ENCODE measurements at places on chromosomes 2 and 18.

DNA sequence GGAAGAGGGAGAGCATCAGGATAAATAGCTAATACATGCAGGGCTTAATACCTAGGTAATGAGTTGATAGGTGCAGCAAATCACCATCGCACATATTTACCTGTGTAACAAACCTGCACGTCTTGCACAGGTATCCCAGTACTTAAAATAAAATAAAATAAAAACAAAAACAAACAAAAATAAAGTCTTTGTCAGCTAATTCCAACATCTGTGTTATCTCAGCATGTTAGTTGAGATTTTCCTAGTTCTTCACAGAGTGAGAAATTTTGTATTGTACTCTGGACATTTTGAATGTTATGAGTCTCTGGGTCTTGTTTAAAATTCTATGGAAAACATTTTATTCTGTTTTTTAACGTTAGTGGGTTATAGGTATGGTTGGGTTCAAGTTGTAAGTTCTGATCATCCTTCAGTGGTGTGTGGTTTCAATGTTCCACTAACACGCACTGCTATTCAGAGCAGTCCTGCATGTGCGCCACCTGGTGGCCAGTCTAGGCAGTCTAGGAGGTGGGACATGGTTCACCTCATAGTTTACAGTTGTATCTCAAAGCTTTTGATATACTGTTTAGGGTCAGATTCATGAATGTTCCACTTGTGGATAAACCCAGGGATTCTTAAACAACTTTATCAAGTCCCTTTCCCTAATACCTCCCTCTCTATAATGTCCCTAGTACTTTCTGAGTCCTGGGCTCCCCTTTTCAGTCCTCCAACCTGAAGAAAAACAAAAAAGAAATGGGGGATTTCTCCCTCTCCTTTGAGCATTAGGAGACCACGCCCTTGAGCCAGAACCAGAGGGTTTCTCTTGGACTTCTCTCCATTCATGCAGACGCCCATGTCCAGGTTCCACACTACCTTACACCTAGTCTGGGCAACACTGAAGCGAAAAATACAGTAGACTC is 213.4 kb upstream of the GATA6 start:
- DNase-seq: peak; percentile 81

GRCh38 chr2:227939271-227940027 is 68.0 kb downstream of the DAW1 start:
- peak; percentile 9 for DNase-seq

DNA sequence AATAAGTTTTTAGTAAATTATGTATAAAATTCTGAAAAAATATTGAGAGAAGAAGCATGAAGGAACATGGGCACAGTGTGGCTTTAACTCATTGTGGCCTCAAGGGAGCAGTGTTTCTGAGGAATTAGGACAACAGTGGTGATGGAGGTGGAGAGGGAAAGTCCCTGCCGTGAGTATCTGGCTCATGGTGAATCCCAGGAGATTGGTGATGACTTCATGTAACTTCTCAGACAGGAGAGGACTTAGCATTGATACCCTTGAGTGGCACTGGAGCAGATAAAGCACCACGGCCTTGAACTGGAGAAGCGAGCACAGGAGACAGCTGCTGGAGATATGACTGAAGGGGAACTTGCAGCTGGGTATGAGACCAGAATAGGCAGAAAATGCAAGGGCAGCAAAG is 35.0 kb upstream of the LRP1B start:
- no peak for DNase-seq

DNA sequence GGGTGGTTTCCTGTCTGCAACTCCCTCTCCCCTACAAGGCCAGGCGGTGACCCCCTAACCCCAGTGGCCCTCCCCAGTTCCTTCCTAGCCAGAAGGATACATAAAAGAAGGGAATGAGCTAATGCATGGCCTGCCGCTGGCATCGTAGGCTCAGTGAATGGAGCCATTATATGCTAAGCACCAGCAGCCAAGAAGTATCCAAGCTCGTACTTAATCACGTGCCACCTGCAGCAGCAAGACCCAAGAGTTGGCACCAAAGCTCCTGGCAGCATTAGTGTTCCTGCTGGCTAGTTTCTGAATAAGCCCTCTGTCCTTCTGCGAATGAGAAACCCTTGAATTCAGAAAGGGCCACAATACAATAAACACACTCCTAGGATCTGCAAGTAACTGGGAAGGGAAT is 4.3 kb downstream of the DBI start:
- no peak for DNase-seq

DNA sequence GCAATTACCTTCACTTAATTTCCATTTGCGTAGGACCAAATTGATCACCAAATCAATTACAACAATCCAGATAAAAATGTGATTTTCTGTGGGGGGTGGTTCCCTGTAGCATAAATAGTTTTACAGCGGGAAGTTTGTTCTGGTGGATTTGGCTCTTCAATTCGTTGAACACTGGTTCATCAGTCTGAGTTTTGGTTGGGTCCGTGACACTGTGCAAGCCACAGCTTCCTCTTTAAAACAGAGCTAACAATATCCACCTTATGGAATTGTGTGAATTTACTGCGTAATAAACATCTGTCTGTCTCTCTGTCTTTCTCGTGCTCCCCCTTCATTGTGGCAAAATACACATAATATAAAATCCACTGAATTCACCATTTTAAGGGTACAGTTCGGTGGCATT is 310.8 kb downstream of the TGIF1 start:
- DNase-seq: no peak

DNA sequence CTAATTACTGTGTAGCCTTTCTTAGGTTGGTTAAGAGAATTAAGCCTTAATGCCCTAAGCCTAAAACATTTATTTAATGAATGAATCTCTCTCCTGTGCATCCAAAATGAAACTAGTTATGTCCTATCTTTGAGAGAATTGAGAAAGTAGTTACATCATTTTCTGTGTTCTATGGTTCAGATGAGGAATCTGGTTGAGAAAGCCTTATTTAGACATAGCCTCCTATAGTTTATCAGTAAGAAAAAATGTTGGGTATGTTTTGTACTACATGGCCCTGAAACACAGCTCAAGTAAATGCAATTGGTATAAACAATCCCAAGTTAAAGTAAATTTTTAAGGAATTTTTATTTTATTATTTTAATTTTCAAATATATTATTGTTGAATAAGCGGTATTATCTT is 25.9 kb upstream of the RAMP1 start:
- DNase-seq: no peak

GRCh38 chr18:63062246-63062645 is 257.3 kb downstream of the BCL2 start:
- no peak for DNase-seq

DNA sequence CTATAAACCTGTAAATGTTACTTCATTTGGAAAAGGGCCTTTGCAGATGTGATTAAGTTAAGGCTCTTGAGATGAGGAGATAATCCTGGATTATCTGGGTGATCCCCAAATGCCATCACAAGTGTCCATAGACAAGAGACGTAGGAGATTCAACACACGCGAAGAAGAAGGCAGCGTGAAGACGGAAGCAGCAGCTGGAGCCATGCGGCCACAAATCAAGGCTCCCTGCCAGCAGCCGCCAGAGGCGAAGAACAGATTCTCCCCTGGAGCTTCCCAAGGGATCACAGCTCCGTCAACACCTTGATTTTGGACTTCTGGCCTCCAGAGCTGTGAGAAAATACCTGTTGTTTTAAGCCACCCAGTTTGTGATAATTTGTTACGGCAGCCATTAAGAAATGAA is 11.0 kb upstream of the VAPA start:
- no peak for DNase-seq

DNA sequence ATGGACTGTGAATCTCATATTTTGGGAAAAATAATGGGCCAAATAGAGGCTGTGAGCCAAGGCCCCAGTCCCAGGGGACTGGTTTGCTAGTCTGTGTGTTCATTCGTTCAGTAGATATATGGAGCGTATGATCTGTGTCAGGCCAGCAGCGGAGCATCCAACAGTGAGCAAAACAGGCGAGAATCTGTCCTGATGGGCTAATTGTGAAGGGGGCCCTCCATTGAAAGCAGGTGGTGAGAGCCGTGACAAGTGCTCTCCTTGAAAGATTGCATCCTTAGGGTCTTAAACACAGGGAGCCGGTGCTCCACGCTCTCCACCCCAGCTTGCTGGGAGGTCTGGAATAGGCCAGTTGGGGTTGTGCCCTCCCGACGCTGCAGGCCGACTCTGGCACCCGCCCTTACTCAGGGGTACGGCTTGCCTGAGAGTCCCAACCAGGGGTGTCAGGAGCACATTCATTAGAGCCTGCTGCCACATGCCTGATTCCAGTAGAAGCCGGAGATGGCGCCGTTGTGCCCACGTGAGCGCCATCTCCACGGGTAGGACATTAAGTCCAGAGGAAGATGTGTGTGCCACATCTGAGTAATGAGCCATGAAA is 213.3 kb downstream of the SH3RF3 start:
- no peak for DNase-seq

GRCh38 chr2:62287282-62287681 is 91.4 kb downstream of the B3GNT2 start:
- DNase-seq: no peak

DNA sequence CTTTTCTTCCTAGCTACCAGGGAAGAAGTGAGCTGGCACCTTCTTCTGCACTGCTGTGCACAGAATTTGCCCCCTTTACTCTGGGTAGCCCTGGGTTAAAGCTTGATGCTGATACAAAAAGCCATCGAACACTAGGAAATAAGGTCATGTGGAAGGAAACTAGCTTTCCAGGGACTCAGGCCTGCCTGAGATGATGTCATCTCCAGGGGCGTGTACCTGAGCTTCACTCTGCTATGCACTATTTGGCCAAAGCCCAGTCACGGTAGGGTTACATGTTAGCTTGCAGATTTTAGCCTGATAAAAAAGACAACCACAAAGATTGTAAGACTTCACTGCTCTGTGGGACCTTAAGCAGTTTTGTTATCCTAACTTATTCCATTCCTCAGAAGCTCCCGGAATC is 20.4 kb downstream of the EDAR start:
- DNase-seq: no peak

GRCh38 chr2:157424374-157424773 is 19.5 kb downstream of the CYTIP start:
- DNase-seq: no peak

- no peak for DNase-seq
Observed at GRCh38 chr2:174610243-174610995, 12.8 kb upstream of the WIPF1 start.

GRCh38 chr18:26091047-26091630 is 726 bp upstream of the SS18 start:
- no peak for DNase-seq

DNA sequence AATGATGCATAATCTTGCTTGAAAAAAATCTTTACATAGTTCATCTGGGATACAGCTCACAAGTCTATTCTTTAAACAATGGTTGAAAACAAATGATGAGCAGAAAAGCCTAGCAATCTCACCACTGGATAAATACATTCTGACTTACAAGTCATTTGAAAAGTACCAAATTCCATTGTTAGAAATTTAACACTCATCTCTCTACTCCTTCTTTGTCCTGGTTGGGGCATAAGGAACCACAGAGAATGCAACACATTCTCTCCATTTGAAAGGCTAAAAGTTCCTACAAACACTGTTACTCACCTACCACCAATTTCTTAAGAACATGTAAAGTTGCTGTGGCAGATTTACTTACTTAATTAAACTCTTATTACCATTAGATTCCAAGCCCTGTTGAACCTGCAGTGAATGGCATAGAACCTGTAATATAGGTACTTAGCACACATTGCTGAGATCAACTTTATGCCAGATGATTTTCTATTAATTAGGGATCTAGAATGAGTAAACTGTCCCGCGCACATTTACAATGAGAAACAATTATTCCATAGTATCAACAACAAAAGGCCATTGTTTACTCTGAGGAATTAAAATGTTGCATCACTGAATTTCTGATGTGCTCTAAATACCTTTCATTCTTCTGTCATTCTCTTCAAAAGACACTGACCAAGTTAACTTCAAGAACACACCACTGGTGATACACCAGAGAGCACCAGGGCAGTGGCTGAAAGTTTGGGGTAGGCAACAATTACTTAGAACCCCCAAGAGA is 69.6 kb downstream of the CABYR start:
- DNase-seq: no peak

DNA sequence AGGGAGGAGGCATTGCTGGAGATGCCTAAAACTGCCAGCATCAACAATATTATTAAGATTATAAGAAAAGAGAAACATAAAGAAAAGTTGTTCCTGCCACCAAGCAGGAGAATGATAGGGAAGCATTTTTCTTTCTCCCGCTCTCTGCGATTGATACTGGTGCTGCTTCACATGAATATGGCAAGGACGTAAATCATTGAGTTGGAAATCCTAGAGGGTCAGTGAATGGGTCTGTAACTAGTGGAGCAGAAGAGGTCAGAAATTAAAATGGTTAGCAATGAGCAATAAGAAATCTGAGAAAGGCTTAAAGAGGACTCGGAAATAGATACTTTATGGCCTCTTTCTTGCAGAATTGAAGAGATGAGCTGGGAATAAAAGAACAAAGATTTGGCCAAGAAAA is 631.7 kb downstream of the BCL11A start:
- no peak for DNase-seq

GRCh38 chr2:52964916-52965530 is 802.6 kb upstream of the CHAC2 start:
- DNase-seq: no peak

- no peak for DNase-seq
Observed at GRCh38 chr2:240277073-240277806, 136.8 kb upstream of the OTOS start.

- DNase-seq: no peak
Observed at GRCh38 chr2:5021136-5021535, 671.0 kb upstream of the SOX11 start.

DNA sequence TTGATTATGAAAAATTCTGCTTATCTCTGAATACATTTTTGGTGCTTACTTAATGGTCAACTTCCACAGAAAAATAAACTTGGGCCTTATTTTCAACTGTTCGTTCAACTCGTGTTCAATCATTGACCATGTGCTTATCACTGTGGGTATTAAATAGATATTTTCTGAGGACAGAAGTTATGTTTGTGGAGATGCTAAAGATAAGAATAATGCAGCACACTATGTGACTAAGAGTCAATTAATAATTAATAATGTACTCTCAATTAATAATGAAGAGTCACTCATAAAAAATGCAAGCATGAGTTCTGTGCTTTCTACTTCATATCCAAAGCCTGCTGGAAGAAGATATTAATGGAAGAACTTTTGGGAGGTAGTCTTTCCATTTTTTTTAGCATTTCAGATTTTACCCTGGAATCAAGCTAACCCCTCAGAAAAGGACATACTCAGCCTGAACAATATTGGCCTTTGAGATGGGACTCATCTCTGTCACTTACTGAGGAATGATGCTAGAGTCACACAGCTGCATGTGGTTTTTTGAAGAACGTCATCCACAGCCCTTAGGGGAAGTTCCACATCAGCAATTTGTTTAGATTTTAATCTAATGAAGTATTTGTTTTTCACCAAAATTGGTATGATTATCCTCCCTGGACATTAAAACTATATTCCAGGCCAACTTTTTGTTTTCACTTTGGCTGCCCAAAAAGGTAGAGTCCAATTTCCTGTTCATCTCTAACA is 191.9 kb upstream of the CRIM1 start:
- DNase-seq: no peak

GRCh38 chr18:11134940-11135339 is 14.4 kb downstream of the PIEZO2 start:
- DNase-seq: no peak

DNA sequence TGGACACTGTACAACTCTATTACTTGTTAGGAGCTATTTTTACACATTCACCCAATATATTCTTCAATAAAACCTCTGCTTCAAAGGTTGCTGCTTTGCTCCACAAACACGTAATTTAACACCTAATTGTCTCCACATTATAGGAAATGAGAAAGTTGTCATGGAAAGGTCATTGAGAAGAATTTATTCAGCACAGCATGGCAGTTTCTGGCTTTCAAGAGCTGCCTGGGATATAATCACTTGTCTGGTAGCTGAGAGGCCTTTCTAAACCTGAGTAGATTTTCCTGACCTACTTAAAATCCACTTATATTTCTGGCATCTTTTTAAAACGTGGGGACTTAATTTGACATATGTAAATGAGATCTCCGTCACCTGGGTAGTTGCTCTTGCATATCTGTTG is 216.1 kb downstream of the ZNF804A start:
- no peak for DNase-seq

Measured in heart left ventricle (tissue), 16 donors.